Neural crest cell (in vitro differentiated cells): ENCODE measurements at places on chromosomes 1 and 21. TPM values are rescaled to one million over a fixed set of nuclear protein-coding genes. Genes with fewer than 3 reads are reported as not detected.

DNA sequence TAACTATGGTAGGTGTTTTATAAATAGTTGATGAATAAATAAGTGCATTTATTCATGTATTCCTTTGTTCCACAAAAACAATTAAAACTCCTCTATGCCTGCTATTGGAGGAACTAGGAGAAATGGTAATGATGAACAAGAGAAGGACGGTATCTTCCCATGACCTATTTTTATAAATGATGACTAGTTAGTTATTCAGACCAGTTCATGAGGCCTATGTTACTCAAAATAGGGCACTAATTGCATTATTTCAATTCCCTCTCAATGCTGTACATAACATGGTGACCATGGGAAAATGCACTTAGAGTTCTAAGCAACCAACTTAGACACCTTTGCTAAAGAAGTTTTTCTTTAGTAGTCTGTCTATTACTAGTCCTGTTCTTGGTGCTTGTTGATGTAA is 53.1 kb downstream of the XCL1 start:
- no peak overlapping the region for H3K27ac ChIP-seq
- no peak overlapping the region for H3K4me3 ChIP-seq
- no peak for DNase-seq
- H3K4me1 ChIP-seq, result no peaks in the 10 kb centered on the region

GRCh38 chr1:169527001-169527400 is 41.3 kb upstream of the SLC19A2 start:
- H3K27me3 ChIP-seq, result peaks cover 6% of the 10 kb centered on the region
- no peaks in the 10 kb centered on the region for H3K4me1 ChIP-seq
- H3K36me3 ChIP-seq, result no peaks in the 10 kb centered on the region

DNA sequence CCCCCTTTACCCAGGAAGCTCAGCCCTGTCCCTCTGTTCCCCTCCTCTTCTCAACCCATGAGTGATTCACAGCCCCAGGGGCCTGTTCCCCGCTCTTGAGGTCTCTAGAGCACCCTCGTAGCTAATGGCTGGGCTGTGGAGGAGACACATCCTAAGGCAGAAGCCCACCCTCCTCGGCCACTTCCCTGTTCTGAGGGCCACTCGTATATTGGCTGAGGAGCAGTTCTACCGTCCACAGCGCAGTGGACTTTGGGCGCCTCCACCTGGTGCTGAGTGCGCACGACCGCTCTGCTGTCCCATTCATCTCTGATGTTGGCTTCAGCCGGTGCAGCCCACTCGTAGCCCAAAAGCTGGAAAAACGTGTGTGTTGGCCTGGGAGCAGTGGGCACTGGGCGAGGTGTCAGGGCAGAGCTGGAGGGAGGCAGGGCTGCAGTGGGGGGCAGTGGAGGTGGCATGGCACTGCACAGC is 24.5 kb upstream of the PKP1 start:
- no peaks in the 10 kb centered on the region for H3K36me3 ChIP-seq
- H3K4me3 ChIP-seq, result no peak overlapping the region
- H3K4me1 ChIP-seq, result peaks cover 4% of the 10 kb centered on the region
- no peak overlapping the region for H3K27ac ChIP-seq

DNA sequence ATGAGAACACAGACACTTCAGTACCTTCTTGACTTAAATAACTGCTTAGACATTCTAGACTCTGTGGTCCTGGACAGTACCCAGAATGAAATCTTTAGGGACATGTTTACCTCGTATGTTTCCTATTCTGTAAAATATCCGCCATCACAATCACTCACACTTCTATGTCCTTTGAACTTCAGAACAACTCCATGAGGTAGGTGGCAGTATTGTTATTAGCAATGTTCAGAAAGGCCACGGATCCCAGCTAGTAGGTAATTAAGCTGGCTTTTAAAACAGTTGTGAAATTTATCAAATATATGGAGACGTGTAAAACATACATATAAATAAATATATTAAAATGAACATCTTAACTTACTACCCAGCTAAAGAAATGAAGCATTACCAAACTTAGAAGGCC is 83.4 kb downstream of the CACHD1 start:
- no peaks in the 10 kb centered on the region for H3K4me1 ChIP-seq
- H3K4me3 ChIP-seq, result no peak overlapping the region
- no peak for DNase-seq
- H3K27ac ChIP-seq, result no peak overlapping the region

- H3K27me3 ChIP-seq, result no peaks in the 10 kb centered on the region
- DNase-seq, result no peak
- no peak overlapping the region for H3K4me3 ChIP-seq
- H3K36me3 ChIP-seq, result no peaks in the 10 kb centered on the region
- H3K4me1 ChIP-seq, result no peaks in the 10 kb centered on the region
Measured at GRCh38 chr1:228358764-228359612, 47.6 kb downstream of the TRIM11 start.

- no peak for DNase-seq
- no peak overlapping the region for H3K4me3 ChIP-seq
- no peaks in the 10 kb centered on the region for H3K27me3 ChIP-seq
- H3K4me1 ChIP-seq, result no peaks in the 10 kb centered on the region
- H3K27ac ChIP-seq, result no peak overlapping the region
Measured at GRCh38 chr21:27333096-27333495, 366.2 kb upstream of the ADAMTS5 start.

- H3K27me3 ChIP-seq, result no peaks in the 10 kb centered on the region
- H3K27ac ChIP-seq, result no peak overlapping the region
- H3K4me1 ChIP-seq, result peaks cover 31% of the 10 kb centered on the region
Measured at GRCh38 chr1:230169454-230170152, 102.6 kb downstream of the GALNT2 start.

GRCh38 chr1:51331206-51332100 is 1.1 kb upstream of the TTC39A start:
- H3K36me3 ChIP-seq, result no peaks in the 10 kb centered on the region
- H3K4me1 ChIP-seq, result peaks cover 13% of the 10 kb centered on the region

NCAM2 gene
- total RNA-seq, result 1.9 and 3.6 TPM in 2 replicates

TNFRSF9 gene
- 0.23 and 0.28 TPM in 2 replicates for total RNA-seq

PADI3 gene
- total RNA-seq, result not detected in 2 replicates

KIAA0040 gene
- 0.14 and 0.42 TPM in 2 replicates for total RNA-seq
